ENCODE measurements at places on chromosomes 13 and 19. TPM values are rescaled to one million over a fixed set of nuclear protein-coding genes. Genes with fewer than 3 reads are reported as not detected.

Gene ATXN8OS
- total RNA-seq: not detected

Gene CLEC17A
- total RNA-seq: 0.52 TPM

Gene LRRC63
- not detected for total RNA-seq

Gene CLC
- total RNA-seq: 5.7 TPM

Gene ADGRL1
- 12.0 TPM for total RNA-seq

Data from skeletal muscle tissue (tissue), 5 donors.